Uterine smooth muscle cell (primary cell): ENCODE measurements at places on chromosomes 16 and 17. TPM values are rescaled to one million over a fixed set of nuclear protein-coding genes. Genes with fewer than 3 reads are reported as not detected.

Gene TBC1D3I
- total RNA-seq = 0.33 TPM in 1 of 2 replicates, not detected in the other

Gene CD19
- total RNA-seq = not detected in 2 replicates

Gene SLX1B
- total RNA-seq = 13.0 and 22.5 TPM in 2 replicates

Gene GPR179
- under 0.01 TPM in 1 of 2 replicates, not detected in the other for total RNA-seq

Gene RPUSD1
- total RNA-seq = 20.6 and 26.0 TPM in 2 replicates

Gene FADS6
- total RNA-seq = not detected in 2 replicates

Gene TAC4
- not detected in 2 replicates for total RNA-seq

Gene HYDIN
- total RNA-seq = 0.33 and 1.00 TPM in 2 replicates

Gene OTOA
- total RNA-seq = under 0.01 TPM in 2 replicates
